ENCODE measurements at places on chromosomes 1 and 21.

GRCh38 chr1:159023723-159024122, 14.0 kb downstream of the IFI16 start:
- DNase-seq = no peak

- no peak for DNase-seq
These were observed 75.1 kb downstream of the DTL start for GRCh38 chr1:212110617-212111016.

- no peak for DNase-seq
These were observed 642 bp downstream of the RSRP1 start for GRCh38 chr1:25246600-25247023.

GRCh38 chr1:28326984-28327383, 1.9 kb upstream of the MED18 start:
- no peak for DNase-seq

DNA sequence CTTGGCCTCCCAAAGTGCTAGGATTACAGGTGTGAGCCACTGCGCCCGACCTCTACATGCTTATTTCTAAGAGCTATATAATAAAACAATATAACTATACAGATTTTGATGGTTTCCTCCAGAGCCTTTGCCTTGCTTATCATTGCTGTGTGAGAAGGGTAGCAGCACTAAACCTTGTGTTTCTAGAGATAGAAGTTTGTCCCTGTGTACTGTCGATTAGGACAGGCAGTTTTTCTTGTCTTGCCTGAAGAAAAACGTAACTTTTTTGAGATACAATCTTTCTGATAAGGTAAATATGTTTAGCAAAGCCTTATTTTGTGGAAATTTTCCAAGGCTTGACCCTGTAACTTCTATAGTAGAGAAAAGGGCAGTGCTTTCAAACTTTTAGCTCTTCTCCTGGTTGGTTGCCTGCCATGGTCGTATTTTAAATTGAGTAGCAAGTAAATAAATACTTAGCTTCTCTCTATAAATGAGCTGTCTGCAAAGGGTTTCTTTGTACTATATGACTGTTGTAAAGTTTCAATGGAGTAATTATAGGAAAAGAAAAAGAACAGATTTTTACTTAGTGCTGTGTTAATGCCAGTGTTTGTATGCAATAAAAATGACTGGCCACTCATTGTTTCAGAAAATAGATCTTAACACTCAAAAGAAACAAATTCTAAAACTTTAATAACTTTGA, 86.4 kb upstream of the CACYBP start:
- DNase-seq = no peak

- DNase-seq = no peak
These were observed 5.4 kb downstream of the NEK7 start for GRCh38 chr1:198162091-198162767.

GRCh38 chr1:183589874-183590243, 400 bp downstream of the NCF2 start:
- DNase-seq = no peak

DNA sequence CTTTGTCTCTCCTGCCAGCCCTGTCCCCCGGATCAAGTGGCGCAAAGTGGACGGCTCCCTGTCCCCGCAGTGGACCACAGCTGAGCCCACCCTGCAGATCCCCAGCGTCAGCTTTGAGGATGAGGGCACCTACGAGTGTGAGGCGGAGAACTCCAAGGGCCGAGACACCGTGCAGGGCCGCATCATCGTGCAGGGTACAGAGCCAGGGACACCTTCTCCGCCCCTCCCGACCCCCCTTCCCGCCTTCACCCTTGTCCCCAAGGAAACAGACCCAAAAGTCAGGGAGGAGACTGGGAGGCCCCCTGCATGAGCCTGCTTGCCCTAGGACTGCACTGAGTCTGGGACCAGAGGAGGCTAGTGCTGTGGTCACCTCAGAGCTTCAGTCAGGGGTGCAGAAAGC, 18.2 kb downstream of the CNTN2 start:
- DNase-seq = no peak

DNA sequence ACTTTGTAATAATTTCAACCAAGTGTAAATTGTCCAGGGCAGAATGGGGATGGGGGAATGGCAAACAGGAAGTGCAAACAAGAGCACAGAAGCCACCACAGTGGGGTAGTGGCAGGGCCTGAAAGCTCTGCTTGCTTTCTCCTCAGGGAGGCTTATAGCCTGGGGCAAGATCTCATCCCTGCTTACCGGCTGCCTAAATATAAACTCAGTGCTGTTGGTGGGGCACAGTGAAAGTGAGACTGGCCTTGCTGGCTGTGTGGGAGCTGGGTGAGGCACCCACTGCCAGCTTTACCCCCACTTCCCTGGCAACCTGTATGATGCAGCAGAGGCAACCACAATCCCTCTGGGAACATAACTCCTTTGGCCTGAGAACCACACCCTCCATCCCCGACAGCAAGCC, 15.2 kb downstream of the STYXL2 start:
- DNase-seq = no peak

- no peak for DNase-seq
These were observed 188.4 kb downstream of the RRAGC start for GRCh38 chr1:38671221-38671620.

GRCh38 chr1:9426291-9426711, 113.0 kb upstream of the SLC25A33 start:
- peak; percentile 53 for DNase-seq

DNA sequence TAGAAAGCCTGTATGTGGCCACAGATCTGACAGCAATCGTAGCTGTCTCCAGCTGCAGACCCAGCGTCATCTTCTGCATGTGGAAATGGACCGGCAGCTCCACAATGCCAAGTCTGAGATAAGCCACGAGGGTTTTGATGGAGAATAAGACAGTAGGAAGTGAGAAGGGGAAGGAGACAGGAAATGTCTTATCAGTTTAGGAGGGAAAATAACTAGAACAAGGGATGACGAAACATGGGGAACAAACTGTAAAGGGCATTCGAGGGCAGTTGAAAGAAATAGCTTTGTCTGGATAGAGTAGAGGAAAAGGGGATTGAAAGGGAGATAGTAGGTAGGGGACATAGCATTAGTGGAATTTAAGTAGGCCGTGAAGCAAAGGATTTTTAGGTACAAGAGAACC, 74.0 kb upstream of the CTTNBP2NL start:
- no peak for DNase-seq

DNA sequence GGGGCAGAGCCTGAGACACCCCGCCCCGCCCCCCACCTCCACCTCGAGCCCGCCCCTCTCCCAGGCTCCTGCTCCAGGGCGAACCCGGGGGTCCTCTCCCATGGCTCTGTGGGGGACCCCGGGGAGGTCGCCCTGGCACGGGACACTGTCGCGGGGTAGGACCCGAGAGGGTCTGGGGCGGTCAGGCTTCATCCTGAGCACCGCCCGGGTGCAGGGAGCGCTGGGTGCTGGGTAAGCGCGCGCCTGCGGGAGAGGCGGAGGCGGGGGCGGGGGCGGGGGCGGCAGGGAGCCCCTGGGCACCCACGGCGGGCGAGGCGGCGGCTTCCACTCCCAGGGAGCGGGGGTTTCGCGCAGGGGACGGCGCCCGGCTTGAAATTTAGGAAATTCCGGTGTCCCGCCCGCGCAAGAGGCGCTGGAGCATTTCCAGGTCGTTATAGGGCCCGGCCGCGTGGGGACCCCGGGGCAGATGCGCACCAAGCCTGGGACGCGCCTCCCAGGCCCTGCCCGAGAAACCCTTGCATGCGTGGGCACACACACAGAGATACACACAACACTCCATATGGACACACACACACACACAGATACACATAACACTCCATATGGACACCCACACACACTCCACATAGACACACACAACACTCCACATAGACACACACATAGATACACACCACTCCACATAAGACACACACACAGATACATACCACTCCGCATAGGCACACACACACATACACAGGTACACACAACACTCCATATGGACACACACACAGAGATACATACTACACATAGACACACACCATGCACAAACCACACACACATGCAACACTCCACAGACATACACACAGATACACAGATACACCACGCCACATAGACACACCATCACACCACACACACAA, 48.7 kb upstream of the SLC19A1 start:
- DNase-seq = no peak

GRCh38 chr1:9260059-9260766, 25.6 kb downstream of the H6PD start:
- DNase-seq = no peak

DNA sequence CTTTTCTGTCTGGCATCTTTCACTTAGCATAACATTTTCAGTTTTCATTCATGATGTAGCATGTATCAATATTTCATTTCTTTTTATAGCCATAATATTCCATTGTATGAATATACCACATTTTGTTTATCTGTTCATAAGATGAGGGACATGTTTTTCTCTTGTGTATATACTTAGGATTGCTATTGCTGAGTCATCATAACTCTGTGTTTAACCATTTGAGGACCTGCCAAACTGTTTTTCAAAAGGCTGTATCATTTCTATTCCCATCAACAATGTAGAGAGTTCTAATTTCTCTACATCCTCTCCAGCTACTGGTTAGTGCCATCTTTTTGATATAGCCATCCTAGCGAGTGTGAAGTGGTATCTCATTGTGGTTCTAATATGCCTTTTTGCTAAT, 26.2 kb downstream of the MPZL1 start:
- no peak for DNase-seq

DNA sequence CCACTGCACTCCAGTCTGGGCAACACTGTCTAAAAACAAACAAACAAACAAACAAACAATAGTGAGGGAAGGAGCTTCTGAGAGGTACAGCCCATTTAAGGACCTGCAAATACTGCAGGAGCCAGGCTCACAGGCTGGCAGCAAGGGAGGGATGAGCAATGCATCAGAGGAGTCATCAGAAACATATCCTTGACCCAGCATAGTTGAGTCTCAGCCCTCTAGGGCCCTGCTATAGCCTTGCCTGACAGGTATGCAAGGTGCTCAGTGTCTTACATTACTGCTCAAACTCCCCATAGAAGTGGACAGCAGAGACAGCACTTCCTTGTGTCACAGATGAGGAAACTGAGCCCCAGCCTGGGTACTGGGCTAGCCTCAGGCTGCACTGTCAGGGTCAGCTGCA, 7.3 kb upstream of the TTC4 start:
- DNase-seq = no peak

- no peak for DNase-seq
These were observed 9.3 kb downstream of the KANK4 start for GRCh38 chr1:62309906-62310305.

- no peak for DNase-seq
These were observed 394.8 kb downstream of the USP25 start for GRCh38 chr21:16124378-16125138.

- no peak for DNase-seq
These were observed 103.6 kb upstream of the IVNS1ABP start for GRCh38 chr1:185420588-185421081.

DNA sequence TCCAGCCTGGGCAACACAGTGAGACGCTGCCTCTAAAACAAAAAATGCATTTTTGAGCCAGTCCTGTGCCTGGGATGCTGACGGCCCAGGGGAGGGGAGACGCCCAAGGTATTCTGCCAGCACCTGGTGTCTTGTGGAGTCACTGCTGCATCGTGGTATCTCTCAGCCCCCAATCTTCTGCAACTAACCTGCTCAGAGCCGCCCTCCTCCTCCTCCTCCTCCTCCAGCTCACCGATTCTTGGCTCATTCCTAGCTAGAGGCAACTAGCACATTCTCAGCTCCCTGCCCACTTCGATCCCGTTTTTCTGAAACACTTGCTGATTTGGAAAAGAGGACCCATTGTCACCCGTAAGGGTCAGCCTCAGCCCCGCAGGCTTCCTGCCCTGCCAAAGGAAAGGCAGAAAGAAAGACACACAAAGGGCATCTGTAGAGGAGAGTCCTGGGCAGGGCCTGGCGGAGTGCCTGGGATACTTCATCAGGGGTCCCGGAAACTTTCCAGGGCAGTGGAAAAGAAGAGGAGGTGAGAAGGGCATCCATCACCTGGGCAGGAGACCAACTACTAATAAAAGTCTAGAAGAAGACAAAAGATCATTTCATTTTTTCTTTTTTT, 20.7 kb downstream of the GPR157 start:
- no peak for DNase-seq

GRCh38 chr21:29245104-29245643, 53.5 kb upstream of the BACH1 start:
- no peak for DNase-seq

DNA sequence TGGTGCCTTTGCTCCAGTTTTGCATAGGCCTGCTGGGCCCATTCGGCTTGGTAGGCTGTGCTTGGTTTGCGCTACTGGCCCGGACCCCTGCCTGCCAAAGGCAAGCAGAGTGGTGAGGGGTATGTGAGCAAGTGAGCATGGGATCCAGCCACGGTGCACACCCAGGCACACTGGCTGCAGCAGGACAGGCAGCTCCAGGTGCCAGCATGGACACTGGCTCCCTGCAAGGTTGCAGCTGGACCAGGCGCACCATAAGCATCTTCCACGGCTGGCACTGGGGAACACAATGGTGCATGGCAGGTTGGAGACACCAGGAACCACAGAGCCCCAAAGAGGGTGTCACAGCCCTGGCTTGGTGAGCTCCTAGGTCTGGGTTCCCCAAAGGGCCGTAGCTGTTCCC, 693.5 kb upstream of the PTBP2 start:
- no peak for DNase-seq

- DNase-seq = no peak
These were observed 103.4 kb downstream of the CLEC20A start for GRCh38 chr1:178393370-178393769.

GRCh38 chr1:229334269-229334668, 8.6 kb downstream of the CCSAP start:
- no peak for DNase-seq

DNA sequence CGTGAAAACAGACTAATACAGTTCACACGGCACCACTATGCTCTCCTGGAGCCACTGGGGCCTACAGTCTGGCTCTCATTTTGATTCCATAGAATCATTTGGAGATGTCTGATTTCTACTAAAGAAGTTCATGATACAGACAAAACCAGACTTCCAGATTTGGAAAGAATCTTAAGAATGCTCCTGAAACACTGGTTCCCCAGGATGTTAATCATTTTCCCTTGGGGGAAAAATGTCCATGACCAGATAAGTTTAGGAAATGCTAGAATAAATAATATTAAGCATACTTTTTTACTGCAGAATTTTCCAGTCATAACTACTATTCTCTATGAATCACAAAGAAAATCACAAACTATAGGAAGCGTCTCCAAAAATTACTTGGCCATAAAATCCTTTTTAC, 63.0 kb upstream of the RGS7 start:
- no peak for DNase-seq

GRCh38 chr1:221105578-221105977, 226.3 kb downstream of the HLX start:
- no peak for DNase-seq

DNA sequence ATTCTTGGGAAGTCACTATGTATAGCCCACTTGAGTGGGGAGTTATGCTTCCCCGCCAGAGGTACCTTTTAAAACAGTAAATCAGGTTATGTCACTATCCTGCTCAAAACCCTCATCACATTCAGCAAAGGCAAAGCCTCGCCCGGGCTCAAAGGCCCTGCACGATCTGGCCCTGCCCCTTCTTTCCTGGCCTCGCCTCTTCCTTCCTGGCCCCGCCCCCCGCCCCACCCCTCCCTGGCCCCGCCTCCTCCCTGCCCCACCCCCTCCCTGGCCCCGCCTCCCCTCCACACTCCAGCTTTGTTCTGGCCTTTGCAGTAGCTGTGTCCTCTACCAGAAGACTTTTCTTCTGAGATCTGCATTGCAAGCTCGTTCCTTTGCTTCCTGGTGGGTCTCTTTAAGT, 6.6 kb downstream of the LDLRAD2 start:
- no peak for DNase-seq

GRCh38 chr1:94597701-94598100, 56.1 kb upstream of the F3 start:
- DNase-seq = no peak

- no peak for DNase-seq
These were observed 180.4 kb upstream of the KLHDC7A start for GRCh38 chr1:18300376-18300775.
